ENCODE measurements at places on chromosomes 3 and 15.

- no peak for DNase-seq
These were observed 35.3 kb downstream of the IGDCC3 start for GRCh38 chr15:65342493-65342892.

DNA sequence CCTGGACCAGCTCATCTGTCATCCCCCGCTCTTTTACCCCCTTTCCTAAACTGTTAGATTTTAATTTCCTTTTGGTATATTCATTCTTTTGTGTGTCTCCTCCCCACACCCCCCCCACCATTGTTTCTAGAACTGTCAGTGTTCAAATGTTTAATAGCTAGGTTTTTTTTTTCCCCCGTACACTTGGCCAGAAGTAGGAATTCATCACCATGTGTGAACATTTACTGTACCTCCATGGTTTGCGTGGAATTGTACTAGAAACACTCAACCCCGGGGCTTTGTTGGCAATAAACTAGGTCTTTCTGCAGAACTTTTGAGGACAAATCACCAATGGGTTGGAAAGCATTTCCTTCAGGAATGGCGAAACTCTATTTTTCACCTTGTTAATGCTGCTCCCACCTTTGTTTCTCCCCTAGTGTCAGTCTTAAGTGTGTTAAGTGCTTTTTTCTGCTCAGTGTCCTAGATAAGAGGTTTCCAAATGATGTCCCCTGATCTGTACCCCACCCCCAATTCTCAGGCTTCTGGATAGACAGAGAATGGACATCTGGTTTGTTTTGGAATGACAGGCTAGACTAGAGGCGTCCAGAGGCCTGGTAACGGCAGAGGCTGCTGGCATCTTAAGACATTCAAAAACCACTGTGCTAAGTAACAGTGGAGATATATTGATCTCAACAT, 76.8 kb downstream of the SMAD3 start:
- no peak for DNase-seq

DNA sequence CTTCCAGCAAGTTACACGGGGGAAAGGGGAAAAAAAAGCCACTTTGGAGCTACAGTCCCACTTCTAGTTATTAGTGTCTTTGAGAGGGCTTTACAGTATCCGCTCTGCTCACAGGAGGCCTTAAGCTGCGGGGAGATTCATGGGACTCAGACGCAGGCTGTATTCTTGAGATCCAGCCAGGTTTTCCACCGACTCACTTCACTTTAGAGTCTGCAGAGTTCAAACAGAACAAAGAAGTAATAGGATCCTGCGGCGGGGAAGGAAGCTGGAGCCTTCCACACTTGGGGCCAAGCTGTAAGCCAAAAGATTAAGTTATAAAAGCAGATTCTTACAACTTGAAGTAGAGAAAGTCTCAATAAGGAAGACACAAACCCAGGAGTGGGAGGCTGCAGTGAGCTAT, 60.2 kb upstream of the FAM174B start:
- DNase-seq = no peak

DNA sequence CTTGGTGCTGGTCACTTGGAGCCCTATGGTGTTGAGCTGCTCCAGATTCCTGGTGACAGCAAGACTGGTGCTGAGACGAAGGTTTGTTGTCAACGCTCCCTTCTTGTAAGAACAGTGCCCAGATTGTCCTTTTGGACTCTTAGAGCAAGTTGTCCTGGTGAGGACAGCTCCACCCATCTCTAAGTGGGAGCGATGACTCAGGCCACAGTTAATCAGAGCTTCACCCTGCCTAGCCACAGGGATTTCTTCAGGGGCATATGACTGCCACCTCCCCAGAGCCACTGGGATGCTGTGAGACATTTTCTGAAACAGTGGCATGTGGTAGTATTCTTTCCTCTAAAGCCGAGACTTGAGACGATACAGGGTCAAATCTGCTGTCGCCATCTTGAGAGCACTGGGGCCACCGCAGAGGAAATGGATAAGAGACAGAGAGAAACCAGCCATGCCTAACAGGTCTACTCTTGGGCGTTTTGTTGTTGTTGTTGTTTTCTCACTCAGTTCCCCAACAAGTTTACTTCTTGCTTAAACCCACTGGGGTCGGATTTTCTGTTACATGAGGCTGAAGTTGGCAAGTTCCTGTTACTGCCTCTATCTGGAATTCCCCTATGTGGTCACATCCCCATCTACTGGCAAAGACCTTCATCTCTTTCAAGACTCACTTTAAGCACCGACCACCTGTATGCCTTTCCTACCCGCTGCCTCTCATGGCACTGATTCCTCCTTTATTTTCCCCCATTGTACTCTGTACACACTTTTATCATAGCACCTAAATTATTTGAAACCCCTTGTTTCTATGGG, 16.0 kb upstream of the PCOLCE2 start:
- no peak for DNase-seq

DNA sequence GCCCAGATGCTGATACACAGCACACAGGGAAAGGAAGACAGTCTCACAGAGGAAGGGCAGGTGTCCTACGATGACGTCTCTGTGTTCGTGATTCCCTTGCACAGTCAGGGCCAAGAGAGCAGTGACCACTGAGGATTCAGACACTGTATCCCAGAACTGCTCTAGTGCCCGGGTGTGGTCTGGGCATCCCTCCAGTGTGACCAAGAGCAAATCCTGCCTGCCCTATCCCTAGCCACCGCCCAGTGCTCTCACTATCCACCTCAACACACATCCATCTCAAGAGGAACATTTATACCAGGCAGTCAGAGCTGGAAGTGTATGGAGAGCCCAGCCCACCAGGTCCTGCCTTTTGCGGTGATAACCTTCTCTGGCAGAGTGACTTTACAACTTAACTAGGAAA, 4.1 kb downstream of the PPM1M start:
- DNase-seq = no peak

DNA sequence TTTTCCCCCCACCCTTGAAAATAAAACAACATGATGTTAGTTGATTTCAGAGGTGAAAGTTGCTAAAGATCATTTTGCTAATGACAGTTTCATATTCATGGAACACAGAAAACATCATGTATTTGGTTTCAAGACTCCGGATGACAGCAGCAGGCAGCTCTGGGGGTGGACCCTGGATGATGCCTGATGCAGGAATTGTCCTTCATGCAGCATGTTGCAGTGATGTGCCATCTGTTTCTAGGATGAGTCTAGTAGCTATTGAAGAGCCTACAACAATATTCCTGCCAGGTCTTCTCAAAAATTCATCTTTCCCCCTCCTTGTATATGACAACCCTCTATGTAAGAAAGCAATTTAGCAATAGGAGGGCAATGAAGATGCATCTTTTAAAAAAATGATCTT, 108.3 kb downstream of the SV2B start:
- no peak for DNase-seq

DNA sequence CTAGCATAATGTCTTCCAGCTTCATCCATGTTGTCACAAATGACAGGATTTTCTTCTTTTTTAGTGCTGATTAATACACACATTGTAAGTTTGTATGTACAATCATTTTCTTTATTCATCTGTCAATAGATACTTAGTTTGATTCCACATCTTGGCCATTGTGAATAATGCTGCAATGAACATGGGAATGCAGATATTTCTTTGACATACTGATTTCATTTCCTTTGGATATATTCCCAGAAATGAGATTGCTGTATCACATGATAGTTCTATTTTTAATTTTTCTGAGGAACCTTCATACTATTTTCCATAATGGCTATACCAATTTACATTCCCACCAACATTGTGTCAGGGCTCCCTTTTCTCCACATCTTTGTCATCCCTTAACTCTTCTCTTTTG, 117.9 kb downstream of the MEIS2 start:
- DNase-seq = no peak

- DNase-seq = no peak
These were observed 17.1 kb downstream of the LMOD3 start for GRCh38 chr3:69105320-69105719.

- DNase-seq = no peak
These were observed 5.5 kb upstream of the EHD4 start for GRCh38 chr15:41977757-41978383.

GRCh38 chr3:144053121-144053520, 81.5 kb downstream of the DIPK2A start:
- DNase-seq = no peak

DNA sequence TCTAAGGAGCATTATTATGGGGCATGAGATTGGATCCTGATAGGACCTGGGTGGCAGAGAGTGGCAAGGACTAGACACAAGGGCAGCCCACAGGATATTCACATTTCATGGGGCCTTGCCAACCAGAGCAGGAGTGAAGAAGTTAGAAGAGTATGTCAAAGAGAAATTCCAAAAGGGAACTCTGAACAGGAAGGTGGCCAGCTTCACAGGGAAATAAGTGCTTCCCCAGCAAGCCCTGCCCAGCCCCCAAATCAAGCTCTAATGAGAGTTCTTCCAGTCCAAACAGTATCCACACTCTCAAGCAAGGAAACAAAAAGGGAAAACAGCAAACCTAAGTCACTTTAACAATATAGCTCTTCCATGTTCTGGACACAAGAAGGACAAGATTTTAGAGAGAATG, 130.2 kb upstream of the COL8A1 start:
- no peak for DNase-seq

DNA sequence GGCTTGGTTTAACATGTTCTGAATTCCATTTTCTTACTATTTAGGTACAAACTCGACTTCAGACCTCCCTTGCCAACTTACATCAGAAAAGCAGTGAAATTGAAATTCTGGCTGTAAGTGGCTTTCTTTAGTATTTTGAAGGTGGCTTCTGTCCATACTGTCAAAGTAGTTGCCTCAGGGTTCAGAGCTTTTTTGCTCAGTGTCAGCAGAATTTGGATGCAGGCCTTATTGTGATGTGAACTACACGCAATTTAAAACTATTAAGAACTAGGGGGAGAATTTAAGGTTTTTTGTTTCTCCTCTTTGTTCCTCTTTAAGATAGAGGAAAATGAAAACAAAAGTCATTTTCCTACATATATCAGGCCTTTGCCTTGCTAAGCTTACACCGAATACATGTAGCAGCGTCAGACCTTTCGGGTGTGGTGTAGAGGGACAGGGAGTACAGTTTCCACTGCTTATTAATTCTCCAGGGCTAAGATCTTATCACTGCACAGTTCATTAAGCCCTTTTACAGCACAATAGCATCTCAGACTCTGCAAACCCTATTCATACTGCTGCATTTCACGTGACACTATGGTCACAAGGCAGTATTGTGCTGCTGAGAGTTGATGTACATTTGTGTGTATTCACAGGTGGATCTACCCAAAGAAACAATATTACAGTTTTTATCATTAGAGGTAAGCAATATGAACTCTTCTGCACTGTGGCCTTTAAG, 6.7 kb downstream of the SRP14 start:
- DNase-seq = no peak

DNA sequence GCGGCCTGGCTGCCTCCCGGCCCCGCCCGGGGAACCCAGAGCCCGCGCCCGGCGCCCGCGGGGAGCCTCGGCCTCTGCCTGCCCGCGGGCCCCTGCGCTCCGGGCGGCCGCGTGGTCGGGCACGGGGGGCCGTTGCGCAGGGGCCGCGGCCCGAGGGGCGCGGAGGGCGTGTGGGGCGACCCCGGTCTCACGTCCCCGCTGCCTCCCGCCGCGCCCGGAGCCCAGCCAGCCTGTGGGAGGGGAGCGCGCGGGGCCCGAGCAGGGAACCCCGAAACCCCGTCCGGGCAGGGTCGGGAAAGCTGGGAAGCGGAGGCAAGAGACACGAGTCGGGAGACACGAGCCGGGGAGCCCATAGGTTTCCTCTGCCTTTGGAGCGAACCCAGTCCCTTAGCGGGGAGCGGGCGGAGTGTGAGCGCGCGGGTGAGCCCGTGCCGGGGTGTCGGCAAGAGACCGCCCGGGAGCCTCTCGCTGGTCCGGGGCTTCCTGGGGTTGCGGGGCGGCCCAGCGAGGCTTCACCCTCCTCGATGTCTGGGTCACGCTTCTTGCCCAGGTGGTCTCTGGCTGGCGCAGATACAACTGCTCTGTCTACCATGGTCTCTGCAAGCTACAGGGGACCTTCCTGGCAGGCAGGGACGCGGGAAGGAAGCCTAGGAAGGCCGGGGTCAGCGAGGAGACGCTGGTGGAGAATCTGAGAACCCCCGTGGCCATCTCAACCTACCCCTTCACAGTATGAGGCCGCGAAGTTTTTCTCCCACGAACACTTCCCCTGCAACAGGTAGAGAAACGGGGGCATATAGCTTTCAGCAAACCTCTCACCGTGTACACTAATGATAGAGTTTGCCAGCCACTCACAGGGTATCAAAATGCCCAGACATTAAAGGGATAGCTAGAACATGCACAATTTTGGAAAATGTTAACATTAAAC, 586 bp downstream of the LRRK1 start:
- no peak for DNase-seq

DNA sequence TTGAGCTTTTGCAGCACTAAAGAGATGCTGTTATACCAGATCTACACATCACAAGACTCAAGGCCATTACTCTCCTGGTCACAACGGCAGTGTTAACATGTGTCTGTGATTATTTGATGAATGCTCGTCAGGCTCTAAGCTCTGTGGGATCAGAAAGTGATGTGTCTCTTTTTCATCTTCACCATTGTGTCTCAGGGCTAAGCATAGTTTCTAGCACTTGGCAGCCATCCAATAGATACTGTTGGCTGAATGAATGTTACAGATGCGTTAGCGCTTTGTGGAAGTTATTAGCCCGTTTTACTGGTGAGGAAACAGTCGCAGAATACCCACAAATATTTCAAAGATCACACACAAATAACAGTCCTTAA, 1.2 kb upstream of the FAM81A start:
- DNase-seq = no peak

DNA sequence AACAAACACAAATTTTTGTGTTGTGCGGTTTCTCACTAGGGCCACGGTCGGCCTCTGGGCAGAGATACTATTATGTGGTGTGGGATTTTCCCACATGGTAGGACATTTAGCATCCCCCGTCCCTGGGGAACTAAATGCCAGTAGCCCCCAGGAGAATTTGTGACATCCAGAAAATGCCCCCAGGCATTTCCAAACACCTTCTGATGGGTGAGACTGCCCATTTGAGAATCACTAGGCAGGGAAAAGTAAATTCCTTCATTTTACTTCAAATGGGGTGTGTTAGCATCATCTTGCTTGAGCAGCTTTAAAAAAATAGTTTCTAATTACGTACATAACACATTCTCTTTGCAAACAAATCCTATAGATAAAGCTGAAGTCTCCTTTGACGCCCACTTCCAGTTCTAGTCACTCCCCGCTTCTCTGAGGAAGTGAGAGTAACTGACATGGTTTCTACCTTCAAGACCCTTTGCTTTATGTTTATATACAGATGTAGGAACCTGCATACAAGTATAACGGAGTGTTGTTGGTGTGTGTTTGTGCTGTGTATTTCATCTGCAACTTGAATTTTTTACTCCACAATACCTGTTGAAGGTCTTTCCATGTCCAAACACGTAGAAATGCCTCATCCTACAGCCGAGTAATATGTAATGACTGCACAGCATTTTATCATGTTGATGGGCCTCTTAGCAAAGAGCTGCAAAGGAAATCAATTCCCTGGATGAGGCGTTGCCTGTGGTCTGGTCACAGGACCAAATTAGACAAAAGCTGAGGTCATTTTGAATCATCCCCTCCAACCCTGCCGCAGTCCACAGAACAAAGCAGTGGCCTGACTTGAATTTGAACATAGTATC, 31.4 kb upstream of the ZBTB38 start:
- no peak for DNase-seq

DNA sequence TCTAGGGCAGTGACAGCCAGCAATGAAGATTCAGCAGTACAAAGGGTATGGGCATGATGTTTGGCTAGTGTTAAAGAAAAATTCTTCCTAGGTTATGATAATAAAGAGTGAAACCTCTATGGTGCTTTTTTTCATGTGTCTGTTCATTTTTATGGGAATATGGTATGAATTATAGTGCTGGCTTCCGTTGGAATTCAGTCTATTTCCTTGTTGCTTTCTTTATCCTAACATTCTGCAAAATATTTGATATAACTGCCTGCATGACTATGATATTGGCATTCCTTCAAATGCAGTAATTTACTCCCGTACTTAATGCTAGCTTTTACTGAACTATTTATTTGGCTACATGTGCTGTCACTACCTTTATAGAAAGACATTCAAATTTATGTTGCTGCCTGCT, 57.6 kb upstream of the ATP11B start:
- DNase-seq = no peak

Measured in stimulated activated CD4-positive, alpha-beta T cell treated with anti-CD3 and anti-CD28 coated beads, Interleukin-12 subunit alpha, Interleukin-12 subunit beta, amount 100 ng/mL, for 48 hours (primary cell).